ENCODE measurements at places on chromosomes 16 and 17.

GRCh38 chr16:58614212-58614611 lies 15.4 kb downstream of the CNOT1 start:
- no peak for DNase-seq
- no peaks in the 10 kb centered on the region for H3K4me1 ChIP-seq
- H3K4me3 ChIP-seq = no peak overlapping the region
- H3K36me3 ChIP-seq = peaks cover 14% of the 10 kb centered on the region

DNA sequence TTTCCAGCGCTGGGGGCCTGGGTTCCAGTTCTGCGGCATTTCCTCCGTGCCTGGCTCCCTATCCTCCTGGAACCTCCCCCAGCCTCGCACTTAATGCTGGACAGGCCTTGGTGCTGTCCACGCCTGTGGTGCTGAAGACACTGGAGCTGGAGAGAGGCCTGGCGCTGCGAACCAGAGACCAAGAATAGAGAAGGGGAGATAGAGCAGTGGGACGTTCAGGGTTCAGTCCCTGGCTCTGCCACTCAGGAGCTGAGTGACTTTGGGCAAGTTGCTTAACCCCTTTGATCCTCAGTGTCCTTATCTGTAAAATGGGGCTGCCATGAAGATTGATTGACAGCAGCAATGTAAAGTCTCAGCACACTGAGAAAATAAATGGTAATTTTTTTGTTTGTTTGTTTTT lies 11.9 kb downstream of the SBK1 start:
- no peak overlapping the region for H3K27ac ChIP-seq
- H3K36me3 ChIP-seq = peaks cover 81% of the 10 kb centered on the region

GRCh38 chr17:39352986-39353385 lies 48.4 kb downstream of the FBXL20 start:
- H3K4me1 ChIP-seq = no peaks in the 10 kb centered on the region
- no peak overlapping the region for H3K27ac ChIP-seq
- no peak overlapping the region for H3K4me3 ChIP-seq
- DNase-seq = no peak
- no peaks in the 10 kb centered on the region for H3K36me3 ChIP-seq
- H3K27me3 ChIP-seq = no peaks in the 10 kb centered on the region

DNA sequence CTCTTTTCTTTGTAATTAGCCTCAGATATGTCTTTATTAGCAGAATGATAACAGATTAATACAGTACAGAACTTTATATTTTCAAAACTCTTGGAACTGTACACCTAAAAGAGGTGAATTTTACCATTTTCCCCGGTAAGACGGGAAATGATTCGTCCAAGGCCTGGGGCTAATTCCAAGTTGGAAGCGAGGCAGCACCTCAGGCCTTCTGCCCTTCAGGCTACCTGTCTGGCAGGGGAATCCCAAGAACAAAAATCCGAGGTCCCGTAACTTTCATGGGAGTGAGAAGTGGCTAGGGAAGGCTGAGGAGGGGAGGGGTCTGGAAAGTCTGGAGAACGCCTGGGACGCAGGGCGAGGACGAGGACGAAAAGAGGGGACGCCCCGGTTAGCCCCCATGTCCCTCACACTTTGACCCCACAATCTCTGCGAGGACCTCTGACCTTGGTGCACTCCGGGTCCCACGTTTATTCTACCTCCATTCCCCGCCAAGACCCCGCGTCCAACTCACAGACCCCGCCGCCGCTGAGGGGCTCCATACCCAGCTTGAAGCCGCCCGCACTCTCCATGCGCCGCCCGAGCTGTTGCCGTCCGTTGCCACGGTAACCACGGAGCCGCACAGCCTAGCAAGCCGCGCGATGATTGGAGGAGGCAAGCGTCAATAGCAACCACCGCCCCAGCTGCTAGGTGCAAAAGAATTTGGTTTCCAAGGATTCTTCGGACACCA lies at the start of gene HYDIN:
Gene HYDIN (minus strand): TSS at position 601 of the 724 bp plus-strand sequence. CDS start 43,827 bp downstream, outside the sequence.
- H3K4me1 ChIP-seq = peaks cover 3% of the 10 kb centered on the region
- H3K27me3 ChIP-seq = no peaks in the 10 kb centered on the region
- H3K4me3 ChIP-seq = peak within 1 kb of the TSS; percentile 82
- no peak within 1 kb of the TSS for H3K27ac ChIP-seq

DNA sequence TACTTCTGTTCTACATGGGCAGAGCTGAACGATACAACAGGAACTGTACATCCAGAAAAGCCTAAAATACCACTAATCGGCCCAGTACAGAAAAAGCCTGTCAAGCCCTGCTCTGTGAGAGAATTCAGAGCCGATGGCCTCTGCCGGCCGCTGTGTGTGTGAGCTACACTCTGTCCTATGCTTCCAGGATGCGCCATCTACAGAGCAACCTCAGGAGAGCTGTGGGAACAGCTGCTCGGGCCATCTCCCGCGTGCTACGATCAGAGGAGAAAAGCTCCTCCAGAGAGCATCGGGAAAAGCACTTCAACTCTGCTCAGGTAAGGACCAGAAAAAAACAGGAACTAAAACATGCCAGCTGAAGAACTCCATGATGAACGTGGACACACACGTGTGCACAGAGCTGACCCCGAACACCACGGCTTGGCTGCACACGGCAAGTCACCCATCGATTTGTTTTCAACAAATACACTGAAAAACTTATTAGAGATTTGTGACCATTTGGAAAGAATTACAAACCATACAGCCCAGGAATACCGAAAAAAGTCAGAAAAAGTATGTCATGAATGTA lies 115.9 kb downstream of the ANKRD11 start:
- DNase-seq = no peak
- no peak overlapping the region for H3K4me3 ChIP-seq
- H3K27ac ChIP-seq = no peak overlapping the region
- H3K4me1 ChIP-seq = peaks cover 22% of the 10 kb centered on the region
- no peaks in the 10 kb centered on the region for H3K27me3 ChIP-seq

DNA sequence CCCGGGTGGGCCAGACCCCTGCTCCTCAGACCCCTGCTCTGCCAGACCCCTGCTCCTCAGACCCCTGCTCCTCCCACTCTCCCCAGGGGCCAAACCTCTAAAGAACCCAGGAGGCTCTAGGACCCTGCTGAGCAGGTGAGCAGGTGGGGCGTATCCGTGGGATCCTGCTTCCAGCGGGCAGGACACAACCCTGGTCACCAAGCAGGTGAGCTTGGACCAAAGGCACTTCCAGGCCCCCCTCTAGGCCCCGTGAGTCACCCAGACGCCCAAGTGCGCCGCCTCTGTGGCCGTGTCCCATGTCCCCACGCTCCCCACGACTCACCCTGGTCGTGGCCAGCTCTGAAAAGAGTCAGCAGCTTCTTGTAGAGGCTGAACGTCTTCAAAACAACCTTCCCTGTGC lies 5.0 kb downstream of the CYBC1 start:
- H3K36me3 ChIP-seq = peaks cover 24% of the 10 kb centered on the region
- H3K4me1 ChIP-seq = peaks cover 12% of the 10 kb centered on the region
- H3K27ac ChIP-seq = no peak overlapping the region

- H3K4me3 ChIP-seq = no peak overlapping the region
- no peaks in the 10 kb centered on the region for H3K27me3 ChIP-seq
- H3K36me3 ChIP-seq = peaks cover 5% of the 10 kb centered on the region
- peaks cover 24% of the 10 kb centered on the region for H3K4me1 ChIP-seq
- no peak for DNase-seq
Measured at GRCh38 chr17:50102164-50102991, 7.2 kb downstream of the PDK2 start.

- H3K27ac ChIP-seq = no peak overlapping the region
- H3K4me3 ChIP-seq = no peak overlapping the region
- no peaks in the 10 kb centered on the region for H3K36me3 ChIP-seq
- DNase-seq = no peak
- H3K27me3 ChIP-seq = no peaks in the 10 kb centered on the region
Measured at GRCh38 chr17:40558890-40559563, 6.2 kb downstream of the CCR7 start.

DNA sequence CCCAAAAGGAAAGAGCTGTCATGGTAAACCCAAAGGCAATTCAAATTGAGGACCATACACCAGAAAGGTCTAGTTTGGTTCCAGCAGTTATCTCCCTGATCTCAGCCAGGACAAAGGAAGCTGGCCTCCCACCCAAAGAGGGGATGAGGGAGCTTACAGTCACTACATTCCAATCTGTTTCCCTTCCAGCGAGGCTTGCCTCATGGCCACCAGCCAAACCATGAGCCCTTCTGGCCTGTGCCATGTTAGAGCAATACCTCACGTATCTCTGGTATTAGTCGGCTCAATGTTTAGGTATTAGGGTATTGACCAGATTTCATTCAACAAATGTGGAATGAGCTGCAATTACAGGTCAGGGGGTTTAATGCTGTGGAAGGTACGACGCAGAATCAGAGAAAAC lies 8.4 kb downstream of the NDUFAB1 start:
- peaks cover 33% of the 10 kb centered on the region for H3K36me3 ChIP-seq
- H3K4me3 ChIP-seq = no peak overlapping the region
- DNase-seq = no peak

DNA sequence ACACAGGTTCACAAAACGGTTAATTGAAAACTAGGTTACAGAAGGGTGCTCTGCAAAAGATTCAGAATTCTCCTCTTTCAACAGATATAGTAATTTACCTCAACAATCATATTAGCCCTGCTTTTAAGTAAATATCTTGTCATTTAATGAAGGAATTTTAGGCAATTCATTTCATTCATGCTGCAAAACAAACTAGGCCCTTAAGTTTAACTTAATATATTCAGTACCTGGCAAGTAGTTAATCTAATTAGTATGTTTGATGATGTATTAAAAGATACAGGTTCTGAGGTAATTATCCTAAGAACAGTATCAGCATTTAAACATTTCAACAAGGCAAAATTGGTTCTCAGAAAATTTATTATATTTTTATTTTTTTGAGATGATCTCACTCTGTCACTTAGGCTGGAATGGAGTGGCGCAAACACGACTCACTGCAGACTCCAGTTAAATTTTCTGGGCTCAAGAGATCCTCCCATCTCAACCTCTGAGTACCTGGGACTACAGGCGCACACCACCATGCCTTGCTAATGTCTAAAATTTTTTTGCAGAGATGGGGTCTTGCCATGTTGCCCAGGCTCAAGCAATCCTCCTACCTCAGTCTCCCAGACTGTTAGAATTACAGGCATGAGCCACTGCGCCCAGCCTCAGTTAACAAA lies 44.9 kb downstream of the SMURF2 start:
- no peaks in the 10 kb centered on the region for H3K36me3 ChIP-seq
- H3K4me1 ChIP-seq = peaks cover 5% of the 10 kb centered on the region
- H3K4me3 ChIP-seq = no peak overlapping the region
- no peaks in the 10 kb centered on the region for H3K27me3 ChIP-seq
- H3K27ac ChIP-seq = no peak overlapping the region

GRCh38 chr17:3026856-3027751 lies 36.3 kb downstream of the OR1D5 start:
- H3K36me3 ChIP-seq = no peaks in the 10 kb centered on the region
- no peak overlapping the region for H3K27ac ChIP-seq
- no peak overlapping the region for H3K4me3 ChIP-seq
- no peaks in the 10 kb centered on the region for H3K27me3 ChIP-seq
- H3K4me1 ChIP-seq = peaks cover 9% of the 10 kb centered on the region
- DNase-seq = no peak

- DNase-seq = no peak
- H3K4me1 ChIP-seq = peaks cover 10% of the 10 kb centered on the region
- H3K27ac ChIP-seq = no peak overlapping the region
- H3K4me3 ChIP-seq = no peak overlapping the region
Measured at GRCh38 chr16:85176541-85177447, 64.5 kb upstream of the CIBAR2 start.

- no peaks in the 10 kb centered on the region for H3K36me3 ChIP-seq
- H3K27me3 ChIP-seq = no peaks in the 10 kb centered on the region
- H3K4me1 ChIP-seq = peaks cover 1% of the 10 kb centered on the region
- no peak overlapping the region for H3K4me3 ChIP-seq
Measured at GRCh38 chr17:77345260-77345910, 204.6 kb downstream of the SEC14L1 start.

DNA sequence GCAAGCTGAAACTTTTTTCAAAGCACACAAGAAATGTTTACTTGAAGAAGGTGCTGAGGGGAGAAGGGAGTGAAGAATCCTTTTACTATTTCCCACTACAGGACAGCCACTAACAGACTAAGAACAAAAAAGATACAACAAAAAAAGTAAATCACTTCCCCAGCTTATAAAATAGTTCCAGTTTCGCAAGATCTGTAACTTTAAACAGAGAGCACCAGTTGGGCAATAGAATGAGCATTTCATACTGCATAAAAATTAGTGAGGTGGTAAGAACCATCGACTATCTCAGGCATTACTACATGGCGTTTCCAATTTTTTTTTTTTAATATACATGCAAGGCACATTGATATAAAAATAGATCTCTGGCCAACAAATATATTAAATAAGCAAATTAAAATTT lies 11.1 kb downstream of the CRYBA1 start:
- H3K27ac ChIP-seq = no peak overlapping the region
- H3K36me3 ChIP-seq = peaks cover 3% of the 10 kb centered on the region
- no peak for DNase-seq
- H3K4me3 ChIP-seq = no peak overlapping the region
- H3K27me3 ChIP-seq = no peaks in the 10 kb centered on the region

- H3K36me3 ChIP-seq = no peaks in the 10 kb centered on the region
- no peaks in the 10 kb centered on the region for H3K27me3 ChIP-seq
- no peak for DNase-seq
- H3K27ac ChIP-seq = peak overlapping the region; percentile 41
- H3K4me1 ChIP-seq = peaks cover 24% of the 10 kb centered on the region
- H3K4me3 ChIP-seq = no peak overlapping the region
Measured at GRCh38 chr17:9331279-9332131, 244.1 kb downstream of the STX8 start.

DNA sequence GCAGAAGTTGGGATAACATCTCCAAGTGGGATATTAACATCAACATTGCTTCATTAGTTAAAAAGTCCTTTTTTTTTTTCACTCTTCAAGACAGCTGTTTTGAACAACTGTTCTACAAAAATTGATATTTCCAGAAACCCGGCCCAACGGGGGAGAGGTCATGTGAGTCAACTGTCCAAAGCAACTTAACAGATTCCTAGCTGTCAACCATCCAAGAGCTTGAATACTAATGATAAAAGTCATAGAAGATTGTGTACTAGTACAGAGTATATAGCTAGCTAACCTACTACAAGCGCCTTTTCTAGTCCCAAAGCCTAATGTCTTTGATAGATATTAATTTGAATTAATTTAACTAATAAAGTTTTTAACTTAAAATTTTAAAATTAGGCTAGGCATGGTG lies 172.0 kb downstream of the CYB561 start:
- no peaks in the 10 kb centered on the region for H3K27me3 ChIP-seq
- no peak overlapping the region for H3K27ac ChIP-seq
- H3K4me1 ChIP-seq = no peaks in the 10 kb centered on the region
- no peak for DNase-seq

DNA sequence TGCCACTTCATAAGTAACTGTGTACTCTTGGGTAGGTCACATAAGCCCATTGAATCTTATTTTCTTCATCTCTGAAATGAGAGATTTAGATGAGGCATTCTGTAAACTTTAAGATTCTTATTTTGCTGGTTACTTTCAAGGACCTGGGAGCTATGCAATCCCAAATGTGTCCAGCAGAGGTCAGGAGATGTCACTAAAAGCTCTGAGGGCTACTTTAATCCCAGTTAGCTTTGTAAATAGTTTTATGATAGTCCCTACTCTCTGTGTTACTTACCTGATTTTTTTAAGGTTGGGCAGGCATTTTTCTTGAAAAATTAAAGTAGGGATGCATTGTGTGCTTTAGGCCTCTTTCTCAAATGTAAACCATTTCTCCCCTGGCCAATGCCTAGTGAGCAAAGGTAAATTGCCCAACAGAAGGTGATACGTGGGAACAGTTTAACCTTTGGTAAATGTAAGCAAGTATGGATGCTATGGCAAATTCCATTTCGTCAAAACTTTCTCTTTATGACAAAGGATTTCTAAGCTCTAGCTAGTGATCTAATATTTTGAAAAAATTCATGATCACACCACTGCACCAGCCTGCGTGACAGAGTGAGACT lies 57.1 kb upstream of the WSB1 start:
- no peaks in the 10 kb centered on the region for H3K4me1 ChIP-seq
- H3K27me3 ChIP-seq = peaks cover 3% of the 10 kb centered on the region
- H3K36me3 ChIP-seq = no peaks in the 10 kb centered on the region
- H3K27ac ChIP-seq = no peak overlapping the region

Measured in neuronal stem cell (in vitro differentiated cells).